ENCODE measurements at places on chromosomes 1 and 21.

- no peak for DNase-seq
Measured at GRCh38 chr1:42963378-42964043, 4.8 kb upstream of the SLC2A1 start.

DNA sequence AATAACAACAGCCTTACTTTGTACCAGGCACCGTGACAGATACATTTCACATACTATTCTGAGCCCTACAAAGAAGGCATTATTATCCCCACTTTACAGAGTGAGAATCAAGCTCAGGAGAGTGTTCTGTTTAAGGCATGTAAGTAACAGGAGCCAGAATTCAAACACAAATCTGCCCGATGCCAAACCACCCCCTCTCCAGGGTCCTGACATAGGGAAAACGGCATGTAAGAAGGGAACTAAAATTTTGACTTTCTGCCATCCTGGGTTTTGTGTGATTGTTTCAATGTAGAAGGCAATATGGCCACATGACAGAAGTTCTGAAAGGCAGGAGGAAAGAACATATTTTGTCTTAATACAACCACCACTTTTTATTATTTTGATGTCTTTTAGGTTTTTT lies 5.5 kb downstream of the FUCA1 start:
- DNase-seq: no peak

- DNase-seq: no peak
Measured at GRCh38 chr1:68293609-68294366, 61.5 kb upstream of the WLS start.

- DNase-seq: no peak
Measured at GRCh38 chr1:171826973-171827372, 14.3 kb upstream of the DNM3 start.

GRCh38 chr1:201185527-201186128 lies 5.0 kb upstream of the IGFN1 start:
- DNase-seq: no peak

DNA sequence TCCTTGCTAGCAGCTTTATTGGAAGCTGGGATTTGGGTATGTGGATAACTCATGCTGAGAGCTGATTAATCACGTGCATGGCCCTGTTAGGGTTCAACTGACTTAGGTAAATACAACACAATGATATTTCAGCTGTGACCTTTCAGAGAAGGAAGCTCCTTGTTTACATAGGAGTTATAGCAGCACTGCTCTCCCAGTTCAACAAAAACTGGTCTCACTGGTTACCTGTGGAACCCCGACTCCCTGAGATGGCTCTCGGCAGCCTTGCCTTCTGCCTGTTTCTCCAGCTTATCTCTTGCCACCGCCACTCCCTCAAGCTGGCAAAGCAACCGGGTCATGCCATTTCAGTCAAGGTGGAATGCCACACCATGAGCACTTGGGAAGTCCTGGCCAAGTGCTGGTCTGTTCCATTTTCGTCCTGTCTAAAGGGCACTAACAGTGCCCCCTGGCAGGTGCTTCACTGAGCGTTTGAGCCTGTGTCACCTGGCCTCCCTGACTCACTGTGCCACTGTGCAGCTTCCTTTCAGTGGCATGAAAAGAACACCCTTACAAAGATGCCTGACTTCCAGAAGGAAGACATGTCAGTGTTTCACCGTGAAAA lies 31.6 kb downstream of the DOP1B start:
- DNase-seq: no peak

GRCh38 chr1:77762072-77762476 lies 2.4 kb upstream of the USP33 start:
- no peak for DNase-seq

DNA sequence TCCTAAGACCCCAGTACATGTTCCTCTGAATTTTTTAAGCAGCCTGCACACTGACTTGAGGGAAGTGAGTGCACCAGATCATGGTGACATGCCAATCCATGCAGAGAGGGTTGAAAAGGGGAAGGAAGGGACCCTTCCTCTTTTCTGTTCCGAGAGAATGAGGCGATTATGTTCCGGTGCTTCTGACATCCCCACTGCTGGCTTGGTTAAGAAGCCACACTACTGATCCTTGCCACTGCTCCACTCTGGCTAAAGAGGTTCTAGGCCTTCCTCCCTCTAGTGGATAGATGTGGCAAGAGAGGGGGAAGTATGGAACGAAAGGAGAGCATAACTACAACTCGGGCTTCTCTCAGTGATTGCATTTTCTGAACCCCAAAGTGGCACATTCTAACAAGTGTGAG lies 1.8 kb upstream of the CYB5R1 start:
- DNase-seq: peak; percentile 52

DNA sequence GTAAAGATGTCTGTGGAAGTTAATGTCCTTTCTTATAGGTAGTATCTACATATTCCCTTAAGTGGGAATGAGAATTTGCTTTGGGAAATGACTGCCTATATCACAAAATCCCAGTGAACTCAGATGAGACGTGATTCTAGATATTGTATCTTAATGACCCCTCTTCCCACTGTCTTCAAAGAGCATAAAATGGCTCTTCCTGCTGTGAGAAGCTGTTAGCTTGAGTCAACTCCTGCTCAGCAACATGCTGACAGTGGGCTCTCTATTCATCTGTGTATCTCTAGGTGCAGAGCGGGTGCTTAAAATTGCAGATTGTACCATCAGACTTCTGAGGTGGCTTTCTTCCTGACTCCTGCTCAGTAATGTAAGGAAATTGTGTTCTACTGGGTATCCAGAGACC lies 100.6 kb downstream of the SPAG17 start:
- no peak for DNase-seq

GRCh38 chr1:184502161-184502560 lies 115.3 kb downstream of the C1orf21 start:
- no peak for DNase-seq

DNA sequence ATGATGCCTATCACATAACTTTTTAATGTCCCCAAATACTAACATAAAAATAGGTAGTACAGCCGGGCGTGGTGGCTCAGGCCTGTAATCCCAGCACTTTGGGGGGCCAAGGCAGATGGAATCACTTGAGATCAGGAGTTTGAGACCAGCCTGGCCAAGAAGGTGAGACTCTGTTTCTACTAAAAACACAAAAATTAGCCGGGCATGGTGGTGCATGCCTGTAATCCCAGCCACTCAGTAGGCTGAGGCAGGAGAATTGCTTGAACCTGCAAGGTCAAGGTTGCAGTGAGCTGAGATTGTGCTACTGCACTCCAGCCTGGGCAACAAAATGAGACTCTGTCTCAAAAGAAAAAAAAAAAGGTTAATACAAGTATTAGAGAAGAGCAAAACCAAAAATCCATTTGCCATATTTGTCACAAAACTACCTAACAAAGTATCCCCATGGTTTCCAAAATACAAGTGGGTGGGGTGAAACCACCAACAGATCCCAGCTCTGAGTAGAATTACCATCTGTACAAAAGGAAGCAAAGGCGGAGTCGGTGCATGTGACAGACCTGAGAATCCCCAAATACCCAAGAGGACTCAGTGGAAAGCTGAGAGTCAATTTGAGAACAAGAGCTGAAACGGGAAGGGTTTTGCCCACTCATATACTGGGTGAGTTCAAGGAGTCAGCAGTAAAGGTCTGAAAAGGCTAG lies 113.2 kb downstream of the TOMM20 start:
- DNase-seq: no peak

DNA sequence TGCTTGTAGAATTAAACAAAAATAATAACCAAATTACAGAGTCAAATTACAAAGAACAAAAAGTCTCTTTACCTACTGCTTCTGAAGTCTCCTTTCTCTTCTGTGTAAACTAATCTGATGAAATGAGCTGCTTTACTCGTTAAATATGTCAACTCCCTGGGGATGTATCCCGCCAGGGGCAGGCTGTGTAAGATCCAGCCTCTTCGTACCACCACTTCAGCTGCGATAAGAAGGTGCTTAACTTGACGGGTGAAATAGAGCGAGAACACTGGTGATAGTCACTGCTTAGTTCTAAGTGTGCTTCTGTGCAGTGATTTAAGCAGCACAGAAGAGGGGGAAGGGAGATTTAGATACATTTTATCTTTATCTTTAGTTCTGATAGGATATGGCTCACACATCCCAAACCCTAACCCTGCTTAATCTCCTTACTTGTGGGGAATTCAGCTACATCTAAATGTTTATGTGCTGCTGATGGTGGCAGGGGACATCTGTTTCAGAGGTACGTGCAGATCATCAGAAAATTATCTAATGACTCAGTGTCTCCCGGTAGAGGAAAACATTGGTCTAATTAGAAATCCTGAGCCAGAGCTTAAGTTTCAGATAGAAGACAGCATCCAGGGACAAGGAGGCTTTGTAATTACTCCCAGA lies 46.0 kb downstream of the RHOU start:
- DNase-seq: no peak
